ENCODE measurements at places on chromosomes 1 and 21.

GRCh38 chr1:174535207-174535606 is 87.4 kb downstream of the GPR52 start:
- DNase-seq, result no peak

DNA sequence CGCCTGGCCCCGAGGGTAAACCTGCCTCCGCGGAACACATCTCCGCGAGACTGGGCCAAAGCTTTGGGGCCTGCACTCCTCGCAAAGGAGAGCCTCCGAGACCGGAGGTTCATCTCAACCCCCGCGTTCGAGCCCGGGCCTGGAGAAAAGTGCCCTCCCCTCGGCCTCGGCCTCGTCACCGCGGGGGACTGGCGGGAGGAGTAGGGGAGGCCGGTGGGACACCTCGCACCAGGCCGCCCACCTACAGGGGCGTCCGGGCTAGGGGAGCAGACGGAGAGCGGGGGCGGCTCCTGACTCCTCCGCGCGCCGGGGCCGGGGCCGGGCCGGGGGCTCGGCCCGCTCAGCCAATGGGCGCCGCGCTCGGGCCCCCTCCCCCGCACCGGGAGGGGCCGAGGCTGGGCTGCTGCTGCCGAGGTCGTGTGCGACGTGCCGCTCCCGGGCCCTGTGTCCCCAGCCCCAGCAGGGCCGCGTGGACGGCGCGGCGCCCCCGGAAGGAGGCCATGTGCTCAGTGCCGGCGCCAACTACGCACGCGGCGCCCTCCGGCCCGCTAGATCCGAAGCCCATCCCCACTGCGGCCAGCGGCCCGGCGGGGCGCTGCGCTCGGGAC is 684 bp downstream of the SLC2A1 start:
- DNase-seq, result peak; percentile 56

- no peak for DNase-seq
Observed at GRCh38 chr1:237566581-237566980, 324.1 kb downstream of the ZP4 start.

DNA sequence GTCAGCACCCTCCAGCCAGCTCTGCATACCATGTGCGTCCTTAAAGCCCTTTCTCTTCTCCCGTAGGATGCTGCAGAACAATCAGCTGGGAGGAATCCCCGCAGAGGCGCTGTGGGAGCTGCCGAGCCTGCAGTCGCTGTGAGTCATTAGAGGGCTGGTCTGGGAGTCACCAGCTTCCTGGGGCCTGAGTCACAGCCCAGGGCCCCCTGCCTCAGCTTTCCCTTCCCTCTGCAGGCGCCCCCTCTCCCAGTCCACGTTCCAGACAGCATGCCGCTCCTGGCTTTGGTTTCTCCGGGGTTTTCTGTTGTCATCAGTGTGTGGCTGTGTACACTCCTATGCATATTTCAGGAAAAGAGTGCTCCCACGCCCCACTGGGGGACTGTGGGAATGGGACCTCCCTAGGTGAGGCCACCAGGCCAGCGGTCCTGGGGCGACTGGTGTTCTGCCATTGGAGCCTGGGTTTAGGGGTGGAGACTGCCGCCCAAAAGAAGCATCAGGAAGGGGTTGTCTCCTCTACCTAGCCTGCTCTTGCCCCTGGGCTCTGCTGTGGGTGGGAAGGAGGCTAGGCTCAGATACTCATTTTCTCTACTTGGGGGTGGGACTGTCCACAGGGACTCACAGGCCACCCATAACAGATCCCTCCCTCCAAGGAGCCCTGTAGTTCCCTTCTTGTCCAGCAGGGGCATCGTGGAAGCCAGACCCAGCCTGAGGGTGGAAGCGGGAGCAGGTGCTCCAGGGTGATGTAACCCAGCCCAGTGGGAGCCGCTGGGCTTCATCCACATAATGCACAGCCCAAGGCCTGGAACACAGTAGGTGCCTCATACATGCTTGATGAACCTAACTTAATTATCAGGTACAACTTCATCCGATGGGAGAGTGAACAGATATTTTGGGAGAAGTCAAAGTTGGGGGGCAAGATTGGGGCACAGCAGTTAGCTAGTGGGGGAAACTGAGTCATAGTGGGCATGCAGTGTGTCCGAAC is 42.5 kb downstream of the LGR6 start:
- DNase-seq, result peak; percentile 90

- no peak for DNase-seq
Observed at GRCh38 chr1:225534772-225535171, 106.9 kb upstream of the LBR start.

DNA sequence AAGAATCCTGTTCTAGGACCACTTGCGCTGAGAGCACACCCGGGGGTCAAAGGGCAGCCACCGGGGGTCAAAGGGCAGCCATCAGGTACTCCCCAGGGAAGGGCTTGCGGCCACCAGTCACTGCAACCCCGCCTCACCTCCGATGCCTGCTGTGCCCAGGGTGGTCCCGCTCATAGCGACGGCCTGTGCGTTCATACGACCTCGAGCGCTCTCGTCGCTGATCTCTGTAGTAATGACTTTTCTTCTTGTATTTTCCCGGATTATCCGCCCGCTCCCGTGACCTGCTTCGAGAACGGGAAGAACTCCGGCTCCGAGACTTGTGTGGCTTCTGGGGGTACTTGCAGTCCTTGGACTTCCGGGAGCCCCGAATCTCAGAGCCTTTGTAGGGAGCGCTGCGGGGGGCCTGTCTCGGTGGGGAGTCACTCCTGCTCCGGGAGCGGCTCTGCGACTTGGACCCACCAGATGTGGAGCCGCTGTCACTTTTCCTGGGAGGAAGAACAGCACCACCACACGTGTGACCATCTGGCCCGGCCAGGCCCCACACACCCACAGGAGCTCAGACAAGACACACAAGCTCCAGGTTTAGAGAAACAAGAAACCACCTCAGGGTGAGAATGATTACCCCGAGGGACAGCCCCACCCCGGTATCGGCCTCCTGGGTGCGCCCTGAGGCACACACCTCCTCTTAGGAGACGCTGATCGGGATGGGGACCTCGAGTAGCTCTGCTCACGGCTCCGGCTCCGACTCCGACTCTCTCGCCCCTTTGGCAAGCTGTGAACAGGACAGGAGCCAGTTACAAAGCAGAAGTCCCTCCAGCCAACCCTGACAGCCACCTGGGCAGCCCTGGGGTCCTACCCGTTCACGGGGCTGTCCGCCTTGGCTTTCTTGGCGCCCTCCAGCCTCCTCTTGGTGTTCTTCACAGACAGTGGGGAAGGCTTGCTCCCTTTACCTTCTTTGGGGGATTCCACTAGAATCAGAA is 11.7 kb downstream of the CCNL2 start:
- DNase-seq, result no peak

GRCh38 chr1:101965341-101965740 is 31.4 kb downstream of the OLFM3 start:
- no peak for DNase-seq

GRCh38 chr1:38818175-38818976 is 41.2 kb downstream of the RRAGC start:
- DNase-seq, result no peak

- DNase-seq, result peak; percentile 92
Observed at GRCh38 chr1:172928412-172928811, 122.3 kb downstream of the TNFSF18 start.

DNA sequence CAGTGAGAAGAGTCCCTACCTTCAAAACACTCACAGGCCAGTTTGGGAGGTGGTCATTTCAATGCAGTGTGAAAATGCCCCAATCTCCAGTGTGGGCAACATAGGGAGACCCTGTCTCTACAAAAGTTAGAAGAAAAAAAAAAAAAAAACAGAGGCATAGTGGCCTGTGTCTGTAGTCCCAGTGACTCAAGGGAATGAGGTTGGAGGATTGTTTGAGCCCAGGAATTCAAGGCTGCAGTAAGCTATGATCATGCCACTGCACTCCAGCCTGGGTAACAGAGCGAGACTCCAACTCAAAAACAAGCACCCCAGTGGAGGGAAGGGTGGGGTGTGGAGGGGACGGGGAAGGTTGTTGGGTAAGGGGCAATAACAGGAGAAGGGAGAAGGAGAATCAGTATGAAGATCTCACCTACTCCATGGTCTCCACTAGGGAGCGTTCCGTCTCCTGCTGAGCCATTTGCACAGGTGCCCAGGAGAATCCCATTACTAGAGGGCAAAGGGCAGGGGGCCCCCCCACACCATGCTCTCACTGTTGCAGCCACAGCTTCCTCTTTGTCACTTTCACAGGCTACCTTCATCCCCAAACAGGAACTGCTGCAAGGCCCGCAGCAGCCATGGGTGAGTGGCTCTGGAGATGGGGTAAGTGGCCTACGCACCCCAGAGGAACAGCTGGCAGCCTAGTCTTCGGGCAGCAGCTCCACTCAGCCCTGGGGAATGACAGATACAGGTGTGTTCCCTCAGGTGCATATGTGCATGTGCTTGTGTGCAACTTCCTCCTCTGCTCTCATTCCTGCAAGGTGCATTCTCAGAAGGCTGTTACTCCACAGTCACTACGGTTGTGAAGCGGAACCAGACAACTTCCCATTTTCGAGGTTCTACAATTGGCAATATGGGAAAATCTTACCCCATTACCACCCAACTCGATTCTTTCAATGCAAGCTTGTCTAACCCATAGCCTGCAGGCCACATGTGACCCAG is 87.9 kb upstream of the LYST start:
- DNase-seq, result peak; percentile 41

- DNase-seq, result no peak
Observed at GRCh38 chr1:112651205-112651604, 23.3 kb upstream of the MOV10 start.

GRCh38 chr1:170539154-170539553 is 7.2 kb downstream of the GORAB start:
- DNase-seq, result no peak

DNA sequence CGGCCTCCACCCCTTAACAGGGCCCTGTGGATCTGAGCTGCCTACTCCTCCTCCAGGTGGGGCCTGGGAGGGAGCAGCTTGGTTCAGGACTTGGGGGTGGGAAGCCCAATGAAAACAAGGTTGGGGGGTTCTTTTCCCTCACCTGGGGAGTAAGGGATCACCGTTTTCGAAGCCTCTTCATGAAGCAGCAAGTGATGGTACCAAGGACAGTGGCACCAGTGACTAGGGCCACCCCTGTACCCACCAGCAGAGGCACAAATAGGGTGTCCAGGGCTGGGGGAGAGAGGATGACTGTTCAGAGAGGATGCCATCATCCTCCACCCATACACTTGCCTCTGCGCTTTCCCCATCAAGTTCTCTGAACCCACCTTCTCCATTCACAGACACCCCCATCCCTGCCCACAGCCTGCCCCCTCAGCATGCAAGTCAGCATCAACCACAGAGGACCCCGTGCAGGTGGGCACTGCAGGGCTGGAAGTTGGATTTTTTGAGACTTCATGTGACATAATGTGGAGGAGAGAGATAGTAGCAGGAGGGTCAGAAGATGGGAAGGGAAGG is 6.7 kb downstream of the IGSF8 start:
- no peak for DNase-seq

DNA sequence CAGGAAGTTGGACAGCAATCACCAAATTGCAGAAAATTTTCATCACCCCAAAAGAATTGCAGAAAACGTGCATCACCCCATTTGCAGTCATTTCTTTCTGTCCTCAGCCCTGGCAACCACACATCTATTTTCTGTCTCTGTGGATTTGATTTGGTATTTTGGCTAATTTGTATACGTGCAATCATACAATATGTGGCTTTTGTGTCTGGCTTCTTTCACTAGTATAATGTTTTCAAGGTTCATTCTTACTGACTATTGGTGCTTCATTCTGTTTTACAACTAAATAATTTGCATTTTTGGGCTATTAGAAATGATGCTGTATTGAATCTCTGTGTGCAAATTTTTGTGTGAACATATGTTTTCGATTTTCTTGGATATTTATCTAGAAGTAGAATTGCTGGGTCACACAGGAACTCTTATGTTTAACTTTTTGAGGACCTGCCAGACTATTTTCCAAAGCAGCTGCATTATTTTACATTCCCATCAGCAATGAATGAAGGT is 24.8 kb upstream of the PRDM2 start:
- peak; percentile 98 for DNase-seq

DNA sequence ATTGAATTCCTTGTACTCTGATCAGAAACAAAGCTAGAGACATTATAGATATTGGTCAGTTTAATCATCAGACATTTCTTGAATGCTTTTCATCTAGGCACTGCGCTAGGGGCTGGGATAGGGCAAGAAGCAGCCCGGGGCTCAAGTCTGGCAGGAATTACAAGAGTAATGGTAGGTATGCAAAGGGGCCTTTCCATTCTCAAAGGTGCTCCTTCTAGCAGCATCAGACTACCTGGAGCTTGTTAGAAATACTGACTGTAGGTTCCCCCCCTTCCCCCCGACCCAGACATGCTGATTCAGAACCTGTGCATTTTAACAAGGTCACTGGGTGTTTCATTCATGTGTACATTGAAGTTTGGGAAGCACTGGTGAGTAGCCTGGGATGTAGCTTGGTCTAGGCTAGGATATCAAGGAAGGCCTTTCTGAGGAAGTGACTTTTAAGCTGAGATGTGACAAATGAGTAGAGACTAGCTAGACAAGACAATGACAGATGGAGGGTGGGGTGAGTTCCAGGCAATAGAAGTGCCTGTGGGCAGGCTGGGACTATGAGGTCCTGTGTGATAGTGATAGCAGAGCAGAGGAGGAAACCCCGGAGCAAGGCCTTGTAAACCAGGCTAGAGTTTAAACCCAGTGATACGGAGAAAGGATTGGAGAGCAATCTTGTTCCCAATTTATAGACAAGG is 26.3 kb downstream of the NFASC start:
- DNase-seq, result no peak

DNA sequence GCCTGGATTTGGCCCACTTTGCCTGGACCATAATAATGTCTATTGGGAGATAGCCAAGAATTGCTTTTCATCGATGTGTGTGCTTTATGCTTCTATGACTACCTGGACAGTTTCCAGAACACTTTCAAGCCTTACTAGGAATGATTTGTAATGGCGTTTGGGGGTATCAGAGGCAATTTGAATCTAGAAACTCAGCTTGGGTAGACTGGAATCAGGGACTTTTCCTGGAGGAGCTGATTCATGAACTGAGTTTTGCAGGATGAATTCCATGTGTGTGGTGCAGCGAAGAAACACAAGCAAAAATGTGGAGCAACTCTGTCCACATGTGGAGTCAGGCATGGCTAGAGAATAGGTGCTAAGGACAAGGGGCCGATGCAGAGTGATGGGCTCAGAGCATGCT is 11.9 kb upstream of the TMEM61 start:
- peak; percentile 45 for DNase-seq

DNA sequence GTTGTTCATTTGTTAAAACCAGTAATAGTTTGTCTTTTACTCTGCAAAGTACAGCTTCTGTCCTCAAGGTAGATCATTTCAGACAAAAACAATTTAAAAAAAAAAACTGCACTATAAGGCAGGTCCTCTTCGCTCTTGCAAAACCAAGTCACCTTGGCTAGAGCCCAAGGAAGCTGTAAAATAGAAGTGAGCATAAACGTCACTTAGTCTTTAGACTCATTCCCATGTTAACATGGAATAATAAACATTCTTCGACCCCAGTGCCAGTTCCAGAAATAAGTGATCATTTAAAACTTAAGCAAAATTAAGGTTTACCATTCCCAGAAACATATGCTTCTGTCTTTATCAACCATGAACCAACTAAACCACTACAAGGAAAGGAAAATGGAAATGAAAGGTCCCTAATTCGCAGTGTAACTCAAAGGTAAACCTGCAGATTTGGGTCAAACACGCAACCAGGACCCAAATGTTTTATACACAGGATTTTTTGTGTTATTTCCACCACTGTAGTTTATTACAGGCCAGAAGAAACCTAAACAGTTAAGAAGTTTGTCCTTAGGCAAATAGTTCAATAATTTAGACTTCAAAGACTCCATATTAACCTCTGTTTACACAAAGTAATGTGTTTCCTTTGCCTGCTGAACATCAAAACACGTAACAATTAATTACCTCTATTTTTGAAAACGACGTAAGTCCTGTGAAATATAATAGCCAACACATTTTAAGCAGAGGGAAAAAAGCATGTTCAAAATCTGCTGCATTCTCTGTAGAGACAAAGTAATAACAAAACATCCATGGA is 54.6 kb downstream of the TGFBR3 start:
- peak; percentile 64 for DNase-seq

GRCh38 chr1:117147341-117147831 is 25.8 kb upstream of the TRIM45 start:
- no peak for DNase-seq
